ENCODE measurements at places on chromosomes 13 and 19. TPM values are rescaled to one million over a fixed set of nuclear protein-coding genes. Genes with fewer than 3 reads are reported as not detected.

- DNase-seq, result peak; percentile 68
Measured at GRCh38 chr13:113802090-113802531, 43.1 kb downstream of the TMEM255B start.

GRCh38 chr13:33185853-33186252, 99.7 kb downstream of the STARD13 start:
- no peak for DNase-seq

- DNase-seq, result peak; percentile 69
Measured at GRCh38 chr19:55483706-55484592, 1.0 kb upstream of the NAT14 start.

- no peak for DNase-seq
Measured at GRCh38 chr19:45179072-45179891, 698 bp downstream of the BLOC1S3 start.

GRCh38 chr19:33878910-33879810, 82.5 kb downstream of the KCTD15 start:
- DNase-seq, result no peak

DNA sequence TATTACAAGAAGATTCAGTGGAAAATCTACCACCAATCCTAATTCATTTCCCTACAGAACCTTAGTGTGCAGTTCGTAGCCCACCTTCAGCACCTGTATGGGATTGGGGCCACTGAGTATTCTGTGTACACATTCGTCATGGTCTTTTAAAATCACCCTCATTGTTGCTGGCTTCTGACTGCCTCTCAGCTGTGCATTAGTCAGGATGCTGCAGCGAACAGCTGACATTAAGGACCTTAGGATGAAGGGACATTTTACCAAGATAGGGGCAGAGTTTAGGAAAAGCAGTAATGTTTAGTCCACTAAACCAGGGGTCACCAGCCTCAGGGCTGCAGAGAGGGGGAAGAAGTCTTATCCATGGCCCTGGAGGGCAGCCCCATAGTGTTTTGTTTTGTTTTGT, 176.5 kb downstream of the COL4A1 start:
- DNase-seq, result no peak

DNA sequence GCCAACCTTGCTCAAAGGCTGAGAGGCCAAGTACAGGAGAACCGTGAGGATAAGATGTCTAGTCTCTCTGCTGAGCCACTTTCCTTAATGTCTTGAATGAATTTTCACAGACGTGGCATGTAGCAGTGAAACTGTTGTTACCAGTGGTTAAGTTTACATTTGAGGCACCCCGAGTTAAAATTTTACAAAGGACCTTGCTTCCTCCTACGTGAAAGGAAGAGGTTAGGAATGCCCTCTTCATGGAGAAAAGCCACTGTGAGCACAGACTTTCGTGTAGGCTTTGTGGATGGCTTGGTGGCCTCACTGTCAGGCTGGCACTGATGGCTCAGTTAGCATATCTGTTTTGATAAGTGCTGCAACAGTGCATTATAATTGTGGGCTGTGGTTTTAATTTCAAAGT, 2.7 kb downstream of the GJB2 start:
- DNase-seq, result no peak

GRCh38 chr13:48391257-48391656, 21.7 kb downstream of the LPAR6 start:
- DNase-seq, result no peak

- DNase-seq, result peak; percentile 81
Measured at GRCh38 chr19:296476-297225, 5.4 kb upstream of the PLPP2 start.

DNA sequence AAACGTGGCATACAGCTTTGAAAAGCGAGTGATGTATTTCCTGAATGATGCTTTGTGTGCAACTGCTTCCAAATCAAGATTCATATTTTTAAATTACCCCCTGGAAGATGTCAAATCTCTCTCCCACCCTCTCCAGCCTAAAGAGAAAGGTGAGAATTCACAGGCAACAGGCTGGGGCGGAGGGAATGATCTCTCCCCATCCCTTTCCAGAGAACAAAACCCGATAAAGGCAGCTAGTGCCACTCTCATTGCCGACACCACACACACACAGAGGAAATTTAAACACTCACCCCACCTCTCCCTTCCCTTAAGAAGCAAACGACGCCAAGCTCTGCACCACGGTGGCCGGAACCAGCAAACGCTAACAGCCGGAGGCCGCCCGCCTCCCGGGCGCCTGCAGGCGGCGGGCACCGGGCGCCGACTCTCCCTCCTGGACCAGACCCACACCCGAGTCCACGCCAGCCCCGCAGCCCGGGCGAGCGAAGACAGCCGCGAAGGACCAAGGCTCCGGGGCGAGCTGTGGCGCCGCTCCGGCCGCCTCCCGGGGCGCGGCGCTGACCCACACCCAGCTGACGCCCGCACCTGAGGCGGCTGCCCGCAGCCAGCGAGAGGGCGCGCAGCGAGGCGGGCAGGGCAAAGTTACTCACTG, 477 bp downstream of the LNX2 start:
- peak; percentile 81 for DNase-seq

- peak; percentile 74 for DNase-seq
Measured at GRCh38 chr19:18109733-18110608, 12.4 kb downstream of the MAST3 start.

GRCh38 chr13:75800545-75800944, 164.4 kb downstream of the LMO7 start:
- no peak for DNase-seq

GRCh38 chr19:13404236-13404635, 102.0 kb downstream of the CACNA1A start:
- DNase-seq, result no peak

- no peak for DNase-seq
Measured at GRCh38 chr13:94678845-94679244, 33.5 kb downstream of the SOX21 start.

DNA sequence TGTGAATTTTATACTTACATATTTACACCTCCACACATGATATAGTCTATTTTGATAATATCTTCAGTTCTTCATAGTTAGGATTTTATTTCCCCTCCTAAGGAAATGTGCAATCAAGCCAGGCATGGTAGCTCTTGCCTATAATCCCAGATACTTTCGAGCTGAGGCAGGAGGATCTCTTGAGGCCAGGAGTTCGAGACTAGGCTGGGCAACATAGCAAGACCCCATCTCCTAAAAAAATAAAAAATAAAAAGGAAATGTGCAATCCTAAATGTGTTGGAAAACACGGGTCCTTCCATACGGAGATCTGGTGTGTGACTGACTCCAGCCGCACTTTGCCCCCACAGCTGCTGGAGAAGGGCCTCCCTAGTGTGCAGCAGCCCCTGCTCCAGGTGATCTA, 71.5 kb downstream of the ZAR1L start:
- DNase-seq, result no peak

DNA sequence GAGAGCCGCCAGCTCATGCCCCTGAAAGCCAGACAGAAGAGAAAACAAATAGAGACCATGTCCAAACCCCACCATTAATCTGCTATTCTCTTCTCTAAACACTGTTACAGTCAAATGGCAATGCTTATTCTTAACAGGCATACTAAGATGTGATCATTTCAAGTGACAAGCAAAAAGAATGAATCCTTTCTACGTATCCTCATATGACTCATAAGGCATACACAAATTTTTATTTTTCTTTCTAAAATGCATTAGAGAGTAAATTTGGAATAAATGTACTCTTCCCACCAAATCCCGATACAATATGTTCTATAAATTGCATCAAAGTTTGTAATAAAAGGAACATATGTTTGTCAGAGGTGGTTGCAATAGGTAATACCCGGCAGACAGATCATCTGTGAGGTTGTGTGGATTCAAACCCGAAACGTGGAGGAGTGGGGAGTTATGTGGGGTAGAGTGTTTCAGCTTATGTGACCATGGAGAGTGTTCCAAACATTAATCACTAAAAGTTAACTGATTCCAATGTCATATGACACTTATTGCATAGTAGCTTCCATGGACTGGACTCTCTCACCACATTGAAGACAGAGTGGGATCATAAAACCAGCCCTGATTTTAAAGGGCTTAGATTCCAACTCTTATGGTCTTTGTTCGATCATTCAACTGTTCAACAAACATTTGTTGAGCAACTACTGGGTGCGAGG, 213.1 kb downstream of the DCLK1 start:
- DNase-seq, result no peak

- no peak for DNase-seq
Measured at GRCh38 chr19:23415034-23415433, 19.8 kb upstream of the ZNF91 start.

DNA sequence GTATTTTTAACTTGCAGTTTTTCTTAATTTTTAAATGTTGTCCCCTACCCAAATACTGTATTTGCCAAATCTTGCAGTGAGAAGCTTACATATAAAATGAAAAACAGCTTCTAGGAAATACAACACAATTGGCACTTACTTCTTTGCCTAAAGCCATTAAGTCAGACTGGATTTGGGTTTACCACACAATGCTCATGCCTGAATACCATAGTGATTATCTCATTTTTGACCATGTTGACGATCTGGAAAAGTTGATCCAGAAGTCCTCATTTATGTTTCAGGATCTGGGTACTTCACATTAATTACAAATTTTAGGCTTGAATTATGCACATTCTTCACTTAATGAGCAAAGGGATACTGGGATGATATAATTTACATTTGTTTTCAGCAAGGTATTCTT, 2.4 kb downstream of the RNF6 start:
- DNase-seq, result no peak

Gene CD70
- polyA plus RNA-seq, result 1.8 TPM

Gene CCNA1
- polyA plus RNA-seq, result not detected

Gene PSG11
- polyA plus RNA-seq, result not detected

Gene ZNF420
- polyA plus RNA-seq, result 4.2 TPM

Gene ZNF229
- polyA plus RNA-seq, result not detected

Gene ZNF90
- 1.5 TPM for polyA plus RNA-seq

Gene ZNF737
- polyA plus RNA-seq, result 1.2 TPM

Gene OR7D2
- polyA plus RNA-seq, result 0.01 TPM

Gene NLRP9
- not detected for polyA plus RNA-seq

Gene TMEM238
- polyA plus RNA-seq, result 0.92 TPM

Gene NFILZ
- not detected for polyA plus RNA-seq

Gene ZIC2
- polyA plus RNA-seq, result 0.03 TPM

Gene KLK15
- polyA plus RNA-seq, result 10.2 TPM

Gene PGLYRP2
- not detected for polyA plus RNA-seq

Data from sigmoid colon (tissue), 7 donors.